ENCODE measurements at places on chromosomes 16 and 17.

DNA sequence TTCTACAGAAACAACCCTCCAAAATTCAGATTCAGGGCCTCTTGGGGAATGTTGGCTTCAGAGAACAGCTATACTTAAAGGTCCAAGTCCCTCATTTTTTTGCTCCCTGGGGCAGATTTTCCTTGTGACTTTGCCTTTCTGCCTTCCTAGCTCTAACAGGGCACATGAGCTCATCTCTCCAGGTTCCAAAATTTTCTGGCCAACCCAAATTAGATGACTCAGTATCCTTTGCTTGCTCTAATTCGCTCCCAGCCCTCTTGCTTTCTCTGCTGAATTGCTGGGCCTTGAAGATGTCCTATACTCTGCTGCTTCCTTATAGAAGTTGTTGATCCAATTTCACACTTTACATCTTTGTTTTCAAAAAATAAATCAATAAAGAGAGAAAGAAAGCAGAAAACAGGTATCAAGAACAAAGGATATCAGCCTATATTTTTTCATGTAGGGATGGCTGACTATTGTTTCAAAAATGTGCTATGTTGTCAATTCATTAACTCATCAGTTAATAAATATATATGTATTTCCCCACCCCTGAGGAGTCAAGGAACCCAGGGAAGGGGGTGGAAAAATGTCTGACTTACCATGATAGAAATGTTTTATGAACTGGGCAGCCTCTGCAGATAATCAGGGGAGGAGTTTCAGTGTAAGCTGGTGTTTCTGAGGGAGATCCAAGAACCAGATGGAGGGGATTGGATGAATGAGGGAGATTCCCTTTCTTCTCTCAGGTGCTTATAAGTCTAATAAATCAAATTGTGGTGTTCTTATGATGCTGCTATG, 1.0 kb upstream of the KRTAP4-2 start:
- DNase-seq, result no peak

DNA sequence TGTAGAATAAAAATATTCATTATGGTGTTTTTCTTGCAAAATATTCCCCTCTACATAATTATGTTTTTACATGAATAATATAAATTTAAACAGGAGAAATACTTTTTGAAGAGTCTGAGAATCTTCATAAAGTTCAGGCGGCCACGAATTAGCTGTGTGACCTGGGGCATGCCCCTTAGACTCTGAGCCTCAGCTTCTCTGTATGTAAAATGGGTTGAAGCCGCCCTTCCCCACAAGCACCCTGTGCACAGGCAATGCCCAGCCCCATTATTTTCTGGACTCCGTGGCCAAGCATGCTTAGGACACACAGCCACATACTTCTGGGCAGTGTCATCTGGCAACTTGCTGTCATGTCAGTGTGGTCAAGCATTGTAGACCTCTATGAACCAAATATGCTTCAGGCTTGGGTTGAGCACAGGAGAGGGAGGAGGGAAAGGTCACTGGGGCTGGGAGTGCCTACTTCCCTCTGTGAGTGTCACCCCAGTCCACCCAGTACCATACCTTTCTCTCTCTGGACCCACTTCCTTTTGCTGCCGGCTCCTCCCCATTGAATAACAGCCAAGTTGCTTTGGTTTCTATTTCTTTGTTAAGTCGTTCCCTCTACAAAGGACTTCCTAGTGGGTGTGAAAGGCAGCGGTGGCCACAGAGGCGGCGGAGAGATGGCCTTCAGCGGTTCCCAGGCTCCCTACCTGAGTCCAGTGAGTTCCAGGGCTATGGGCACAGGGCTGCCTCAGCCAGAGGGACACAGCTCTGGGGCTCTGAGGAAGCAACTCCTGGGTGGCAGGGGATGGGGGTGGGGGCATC, at the start of gene LGALS9:
TSS of gene LGALS9 (plus strand) at position 582 of the 804 bp plus-strand sequence. CDS start at position 660, 78 bp downstream.
- DNase-seq, result peak; percentile 21

DNA sequence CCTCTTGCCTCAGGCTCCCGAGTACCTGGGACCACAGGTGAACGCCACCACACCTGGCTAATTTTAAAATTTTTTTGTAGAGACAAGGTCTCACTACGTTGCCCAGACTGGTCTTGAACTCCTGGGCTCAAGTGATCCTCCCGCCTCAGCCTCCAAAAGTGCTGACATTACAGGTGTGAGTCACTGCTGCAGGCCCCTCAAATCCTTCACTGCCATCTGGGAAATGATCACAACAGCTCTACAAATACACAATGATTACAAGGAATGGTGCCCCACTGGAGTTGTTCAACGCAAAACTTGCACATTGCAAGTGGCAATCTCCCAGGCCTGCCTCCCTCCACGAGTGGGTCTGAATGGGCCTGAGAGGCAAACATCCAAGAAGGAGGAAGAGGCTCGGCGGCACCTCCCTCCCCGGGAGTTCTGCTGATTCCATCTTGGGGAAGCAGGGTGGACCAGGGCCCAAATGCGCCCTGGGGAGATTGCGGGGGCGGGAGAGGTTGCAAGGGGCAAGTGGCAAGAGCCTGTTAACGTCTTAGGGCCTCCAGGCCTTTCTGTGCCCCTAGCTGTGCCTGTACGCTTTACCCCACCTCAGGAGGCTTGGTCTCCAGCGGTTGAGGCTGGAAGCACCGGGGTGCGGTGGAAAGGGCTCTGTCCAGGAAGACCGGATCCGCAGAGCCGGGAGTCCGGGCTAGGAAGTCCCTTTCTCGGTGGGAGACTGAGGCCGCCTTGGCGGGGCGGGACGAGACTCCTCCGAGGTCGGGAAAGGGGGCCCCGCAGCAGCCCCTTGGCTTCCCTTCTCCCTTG, 656 bp upstream of the IGFBP4 start:
- no peak for DNase-seq

DNA sequence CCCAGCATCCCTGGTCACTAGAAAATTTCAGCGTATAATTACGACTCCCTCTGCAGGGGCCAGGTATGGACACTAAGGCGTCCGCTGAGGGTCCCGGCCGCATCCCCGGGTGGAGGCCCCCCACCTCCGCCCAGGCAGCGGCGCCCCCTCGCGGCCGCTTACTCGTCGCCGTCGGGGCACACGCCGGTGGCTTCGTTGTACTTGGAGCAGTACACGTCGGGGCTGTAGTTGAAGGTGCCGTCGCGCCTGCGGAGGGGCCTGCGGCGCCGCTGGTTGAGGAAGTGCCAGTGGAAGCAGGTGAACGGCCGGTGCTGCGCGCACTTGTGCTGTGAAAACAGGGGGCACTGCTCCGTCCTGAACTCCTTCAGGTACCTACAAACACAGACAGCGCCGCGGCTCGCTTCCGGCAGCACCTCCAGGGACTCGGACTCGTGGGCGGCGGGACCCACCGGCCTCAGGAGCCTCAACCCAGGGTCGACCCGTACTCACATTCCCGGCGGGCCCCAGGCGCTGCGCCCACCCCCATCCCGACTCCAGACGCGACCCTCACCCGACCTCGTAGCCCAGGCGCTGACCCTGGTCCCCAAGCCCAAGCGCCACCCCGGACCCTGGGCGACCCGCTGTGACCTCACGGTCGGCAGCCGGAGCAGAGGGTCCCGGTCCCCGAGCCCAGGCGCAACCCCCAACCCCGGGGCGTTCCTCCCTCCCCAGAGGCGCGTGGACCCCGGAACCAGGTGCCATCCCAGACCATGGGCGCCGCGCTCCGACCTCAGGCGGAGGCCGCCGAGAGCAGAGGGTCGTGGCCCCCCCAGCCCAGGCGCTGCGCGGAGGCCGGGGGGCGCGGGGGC, 596 bp downstream of the UNKL start:
- DNase-seq, result no peak

DNA sequence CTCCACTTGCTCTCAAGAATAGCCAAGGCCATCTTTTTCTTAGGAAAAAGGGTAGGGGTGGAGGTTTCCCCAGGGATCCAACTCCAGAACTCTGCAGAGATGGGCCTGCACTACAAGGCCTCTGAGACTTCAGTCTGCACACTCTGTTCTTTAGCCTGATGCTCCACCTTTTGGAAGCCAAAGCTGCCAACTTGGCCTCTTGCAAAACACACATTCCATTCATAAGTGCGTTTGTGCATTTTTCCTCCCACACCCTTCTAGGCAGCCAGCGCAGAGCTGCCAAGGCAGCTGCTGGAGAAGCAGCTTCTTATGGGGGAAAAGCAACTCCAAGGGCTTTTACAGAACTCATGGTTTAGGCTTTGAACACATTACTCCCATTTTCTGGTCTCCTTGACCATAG, 45.3 kb downstream of the REXO5 start:
- DNase-seq, result peak; percentile 87

DNA sequence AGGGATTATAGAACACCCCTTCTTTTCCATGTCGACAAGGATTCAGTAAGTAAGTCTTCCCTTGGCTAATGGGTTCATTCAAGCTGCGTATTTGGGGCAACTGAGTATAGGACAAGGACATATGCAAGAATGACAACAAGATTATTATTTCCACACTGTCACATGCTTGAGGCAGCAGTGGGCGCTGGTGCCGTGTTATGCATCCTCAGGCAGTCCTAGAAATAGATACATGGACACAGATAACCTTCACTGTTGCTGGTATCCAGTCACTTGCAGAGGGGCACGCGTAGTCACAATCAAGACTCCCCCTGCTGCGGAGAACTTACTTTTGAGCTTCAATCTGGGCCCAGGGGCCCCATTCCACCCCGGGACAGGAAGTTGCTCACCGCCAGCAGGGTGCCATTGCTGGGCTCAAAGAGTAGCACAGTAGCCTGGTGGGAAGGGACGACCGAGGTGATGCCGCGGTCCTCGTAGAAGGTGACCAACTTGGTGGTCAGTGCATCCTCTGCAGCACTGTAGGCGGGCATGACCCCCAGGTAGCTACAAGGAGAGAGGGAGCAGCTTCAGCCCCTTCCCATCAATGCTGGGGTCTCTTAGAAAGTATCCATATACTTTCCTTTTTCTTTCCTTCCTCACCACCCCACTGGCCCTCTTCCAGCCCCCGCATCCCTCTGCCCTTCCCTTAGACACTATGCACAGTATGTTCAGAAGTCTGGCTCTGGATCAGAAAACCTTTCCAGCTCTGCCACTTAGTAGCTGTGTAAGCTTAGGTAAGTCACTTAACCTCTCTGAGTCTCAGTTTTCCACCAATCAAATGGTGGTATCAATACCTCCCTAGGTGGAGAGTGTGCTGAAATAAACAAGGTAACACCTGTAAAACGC, 804 bp downstream of the CRYM start:
- DNase-seq, result no peak

GRCh38 chr17:34756637-34757021, 177.2 kb downstream of the TMEM132E start:
- no peak for DNase-seq

GRCh38 chr17:30212750-30213149, 22.7 kb downstream of the SLC6A4 start:
- no peak for DNase-seq

DNA sequence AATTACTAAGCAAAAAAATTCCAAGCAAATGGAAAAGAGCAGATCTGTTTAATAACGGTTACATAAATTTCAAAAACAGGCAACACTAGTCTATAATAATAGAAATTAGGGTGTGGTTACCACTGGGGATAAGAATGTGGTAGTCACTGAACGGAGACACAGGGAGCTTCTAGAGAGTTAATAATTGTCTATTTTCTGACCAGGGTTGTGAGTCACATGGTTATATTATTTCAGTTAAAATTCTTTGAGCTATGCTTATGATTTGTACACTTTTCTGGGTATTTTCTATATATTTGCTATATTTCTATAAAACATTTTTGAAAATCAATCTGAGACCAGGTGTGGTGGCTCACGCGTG, 433.9 kb upstream of the MAF start:
- DNase-seq, result no peak

- no peak for DNase-seq
These were observed 1.7 kb downstream of the RAD51D start for GRCh38 chr17:35117984-35118383.

DNA sequence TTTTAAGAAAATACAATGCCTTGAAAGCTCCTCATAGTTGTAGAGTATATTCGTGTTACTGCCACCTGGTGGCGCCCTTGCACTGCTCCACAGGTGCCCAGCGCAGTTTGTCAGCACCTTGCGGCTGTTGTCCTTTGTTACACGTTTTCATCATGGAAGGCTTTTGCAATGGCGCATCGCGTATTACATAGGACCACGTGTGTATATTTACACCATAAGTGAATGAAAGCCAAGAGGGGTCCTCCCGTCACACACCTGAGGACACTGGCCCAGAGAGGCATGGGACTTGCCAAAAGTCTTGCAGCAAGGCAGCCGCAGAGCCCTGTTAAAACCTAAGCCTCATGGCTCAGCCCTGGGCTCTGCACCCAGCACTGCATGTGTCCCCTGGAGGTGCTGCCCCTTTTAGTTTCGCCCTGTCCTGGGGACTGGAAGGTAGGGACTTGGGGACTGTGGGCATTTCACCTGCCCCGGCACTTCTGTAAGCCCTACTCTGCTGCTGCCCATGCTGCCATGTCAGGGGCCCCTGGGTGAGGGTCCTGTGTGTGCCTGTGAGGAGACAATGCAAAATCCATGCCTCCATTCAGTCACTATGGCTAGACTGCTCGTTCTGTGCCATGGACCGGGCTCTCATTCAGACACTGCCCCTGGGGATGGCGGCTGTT, 24.3 kb downstream of the POLR3E start:
- no peak for DNase-seq

DNA sequence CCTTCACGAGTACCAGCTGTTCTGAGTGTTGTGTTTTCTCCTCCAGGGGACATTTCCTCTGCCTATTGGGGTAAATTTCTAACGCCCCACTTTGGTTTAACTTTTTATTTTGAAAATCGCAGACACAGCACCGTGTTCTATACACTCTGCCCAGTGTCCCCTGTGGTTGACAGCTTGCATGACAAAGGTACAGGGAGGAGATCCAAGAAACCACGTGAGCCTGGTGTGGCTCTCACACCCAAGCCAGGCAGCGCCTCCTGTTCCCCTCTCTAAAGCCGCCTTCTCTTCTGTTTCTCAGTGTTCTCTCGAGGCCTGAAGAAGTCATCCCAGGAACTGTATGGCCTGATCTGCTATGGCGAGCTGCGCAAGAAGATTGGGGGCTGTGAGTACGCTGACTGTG, 25.4 kb downstream of the CRAMP1 start:
- DNase-seq, result no peak

- DNase-seq, result no peak
These were observed 5.8 kb upstream of the KSR1 start for GRCh38 chr17:27450416-27450815.

GRCh38 chr17:77990301-77990700, 31.8 kb downstream of the TNRC6C start:
- DNase-seq, result no peak

DNA sequence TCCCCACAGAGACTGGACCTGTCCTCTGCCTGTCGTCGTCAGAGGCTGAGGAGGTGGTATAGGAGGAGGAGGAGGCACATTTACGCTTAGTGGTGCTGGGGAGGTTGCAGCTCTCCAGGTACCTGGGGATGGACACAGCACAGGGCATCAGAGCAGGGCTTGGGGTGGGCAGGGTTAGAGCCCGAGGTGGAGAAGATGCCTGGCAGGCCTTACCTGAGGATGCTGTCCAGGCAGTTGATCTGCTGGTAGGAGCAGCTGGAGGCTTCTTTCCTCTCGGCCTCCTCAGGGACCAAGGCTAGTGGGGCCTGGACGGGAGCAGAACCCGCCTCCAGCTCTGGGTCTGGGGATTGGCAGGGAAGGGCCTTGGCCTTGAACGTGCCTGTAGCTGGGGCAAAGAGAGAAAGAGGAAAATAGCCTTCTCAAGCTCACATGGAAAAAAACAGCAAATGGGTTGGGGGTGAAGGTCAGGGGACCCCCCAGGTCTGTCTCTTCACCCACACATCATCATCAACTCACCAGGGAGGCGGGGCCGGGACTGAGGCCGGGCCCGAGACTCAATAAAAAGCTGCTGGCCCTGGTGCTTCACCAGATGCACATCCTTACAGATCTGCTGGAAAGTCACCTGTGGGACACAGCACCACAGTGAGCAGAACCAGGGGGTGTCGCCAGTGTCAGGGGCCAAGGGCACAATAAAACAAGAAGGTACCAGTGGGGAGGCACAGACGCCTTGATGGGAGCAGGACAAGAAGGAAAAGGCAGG, 5.6 kb downstream of the PER1 start:
- no peak for DNase-seq

GRCh38 chr16:79691007-79691406, 90.5 kb upstream of the MAF start:
- DNase-seq, result no peak

Data from gastrocnemius medialis (tissue), 4 donors.